ENCODE measurements at places on chromosomes 7 and 10.

GRCh38 chr10:51857305-51857704, 157.9 kb upstream of the CSTF2T start:
- DNase-seq = no peak

DNA sequence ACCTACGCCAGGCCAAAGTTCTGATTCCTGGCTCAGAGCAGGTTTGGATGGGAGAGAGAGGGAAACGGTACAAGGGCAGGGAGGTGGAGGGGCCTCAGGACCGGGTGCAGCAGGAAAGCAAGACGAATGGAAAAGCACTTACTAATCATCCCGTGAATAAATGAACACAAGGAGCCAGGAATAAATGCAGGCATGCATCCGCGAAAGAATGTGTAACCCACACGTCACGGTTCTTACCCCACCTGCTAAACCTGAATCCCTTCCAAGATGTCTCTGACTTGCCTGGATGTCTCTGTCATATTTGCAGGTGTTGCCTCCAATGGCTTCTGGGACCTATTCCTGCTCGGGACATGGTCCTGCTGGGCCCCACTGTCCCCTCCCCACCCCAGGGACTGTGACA, 335.2 kb upstream of the RNF32 start:
- DNase-seq = no peak

DNA sequence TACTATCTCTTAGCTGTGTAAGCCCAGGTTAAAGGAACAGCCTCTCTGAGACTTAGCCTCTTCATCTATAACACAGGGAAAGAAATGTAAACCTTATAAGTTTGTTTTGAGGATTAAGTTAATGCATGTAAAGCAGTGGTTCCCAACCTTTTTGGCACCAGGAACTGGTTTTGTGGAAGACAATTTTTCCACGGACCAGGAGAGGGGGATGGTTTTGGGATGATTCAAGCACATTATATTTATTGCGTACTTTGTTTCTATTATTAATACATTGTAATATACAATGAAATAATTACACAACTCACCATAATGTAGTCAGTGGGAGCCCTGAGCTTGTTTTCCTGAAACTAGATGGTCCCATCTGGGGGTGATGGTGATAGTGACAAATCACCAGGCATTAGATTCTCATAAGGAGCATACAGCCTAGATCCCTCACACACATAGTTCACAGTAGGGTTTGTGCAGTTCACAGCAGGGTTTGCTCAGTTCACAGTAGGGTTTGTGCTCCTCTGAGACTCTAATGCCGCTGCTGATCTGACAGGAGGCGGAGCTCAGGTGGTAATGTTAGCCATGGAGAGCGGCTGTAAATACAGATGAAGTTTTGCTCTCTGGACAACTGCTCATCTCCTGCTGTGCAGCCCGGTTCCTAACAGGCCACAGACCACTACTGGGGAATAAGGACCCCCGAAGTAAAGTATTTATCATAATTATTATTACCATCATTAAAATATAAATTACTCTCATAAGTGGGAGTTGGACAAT, 41.3 kb upstream of the ANK3 start:
- DNase-seq = no peak

DNA sequence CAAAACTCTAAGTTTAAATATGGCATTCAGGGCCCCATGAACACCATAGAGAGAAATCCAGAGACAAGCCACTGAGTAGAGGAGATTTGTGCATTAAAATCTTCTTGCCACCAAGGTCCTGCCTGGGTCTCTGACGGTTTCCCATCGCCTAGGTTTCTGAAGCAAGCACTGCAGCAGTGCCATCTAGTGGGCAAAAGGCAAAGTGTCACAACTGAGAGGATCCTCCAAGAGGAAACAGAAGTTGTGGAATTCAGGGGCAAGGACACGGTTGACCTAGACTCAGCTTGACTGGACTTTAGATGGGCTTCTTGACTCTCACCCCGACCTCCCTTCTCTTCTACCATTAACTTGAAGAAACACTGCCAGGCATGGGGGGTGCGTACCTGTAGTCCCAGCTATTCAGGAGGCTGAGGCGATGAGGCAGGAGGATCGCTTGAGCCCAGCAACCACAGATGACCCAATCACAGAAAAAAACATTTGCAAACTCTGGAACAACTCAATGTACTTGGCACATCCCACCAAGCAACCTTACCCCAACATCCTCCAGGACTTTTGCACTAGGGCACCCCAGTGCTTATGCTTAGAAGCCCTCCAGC, 604.1 kb downstream of the GALNT17 start:
- DNase-seq = peak; percentile 40

DNA sequence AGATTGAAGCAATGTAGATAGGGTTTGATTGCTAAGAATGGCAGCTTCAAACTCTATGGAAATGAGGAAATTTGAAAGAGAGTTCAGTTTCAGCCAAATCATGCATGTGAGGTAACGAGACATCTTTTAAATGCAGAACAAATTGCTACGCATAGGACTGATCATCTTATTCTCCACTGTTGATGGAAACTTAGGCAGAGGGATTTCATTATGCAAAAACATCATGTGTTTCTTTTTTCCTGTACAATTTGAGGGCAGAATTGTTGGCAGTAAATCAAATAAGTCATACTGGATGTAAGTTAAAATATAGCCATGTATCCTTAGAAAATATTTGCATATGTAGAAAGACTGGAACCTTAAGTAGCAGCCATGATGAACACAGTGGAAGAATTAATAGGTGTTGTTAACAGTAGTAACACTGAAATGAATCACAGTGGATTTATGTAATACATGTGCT, 327.4 kb downstream of the CDK14 start:
- no peak for DNase-seq

GRCh38 chr10:69842020-69842419, 40.3 kb downstream of the COL13A1 start:
- DNase-seq = peak; percentile 15

DNA sequence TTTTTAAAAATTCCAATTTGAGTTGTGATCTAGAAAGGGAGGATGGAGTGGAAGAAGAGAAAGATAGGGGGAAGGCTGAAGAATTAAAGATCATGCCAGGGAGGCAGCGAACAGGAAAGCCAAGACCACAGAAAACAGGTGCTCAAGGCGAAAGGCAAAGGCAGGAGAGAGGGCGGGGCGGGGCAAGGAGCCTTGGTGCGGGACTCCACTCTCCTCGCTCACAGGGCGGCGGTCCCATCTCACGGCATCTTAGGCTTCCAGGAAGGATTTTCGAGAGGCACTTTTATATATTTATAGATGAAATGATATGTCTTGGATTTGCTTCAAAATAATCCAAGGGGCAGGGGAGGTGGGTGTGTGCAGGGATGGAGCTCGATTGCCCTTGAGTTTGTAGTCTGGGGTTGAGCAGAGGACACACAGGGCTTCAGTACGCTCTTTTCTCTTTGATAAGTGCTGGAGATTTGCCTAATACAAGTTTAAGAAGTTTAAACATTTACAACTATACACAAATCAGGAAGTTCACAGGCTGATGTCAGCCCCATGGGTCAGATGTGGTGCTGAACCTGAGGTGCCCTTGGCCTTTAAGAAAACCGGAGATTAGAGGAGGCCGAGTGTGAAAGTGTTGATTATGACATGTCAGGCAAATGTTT, 161.1 kb downstream of the PRKAG2 start:
- no peak for DNase-seq

DNA sequence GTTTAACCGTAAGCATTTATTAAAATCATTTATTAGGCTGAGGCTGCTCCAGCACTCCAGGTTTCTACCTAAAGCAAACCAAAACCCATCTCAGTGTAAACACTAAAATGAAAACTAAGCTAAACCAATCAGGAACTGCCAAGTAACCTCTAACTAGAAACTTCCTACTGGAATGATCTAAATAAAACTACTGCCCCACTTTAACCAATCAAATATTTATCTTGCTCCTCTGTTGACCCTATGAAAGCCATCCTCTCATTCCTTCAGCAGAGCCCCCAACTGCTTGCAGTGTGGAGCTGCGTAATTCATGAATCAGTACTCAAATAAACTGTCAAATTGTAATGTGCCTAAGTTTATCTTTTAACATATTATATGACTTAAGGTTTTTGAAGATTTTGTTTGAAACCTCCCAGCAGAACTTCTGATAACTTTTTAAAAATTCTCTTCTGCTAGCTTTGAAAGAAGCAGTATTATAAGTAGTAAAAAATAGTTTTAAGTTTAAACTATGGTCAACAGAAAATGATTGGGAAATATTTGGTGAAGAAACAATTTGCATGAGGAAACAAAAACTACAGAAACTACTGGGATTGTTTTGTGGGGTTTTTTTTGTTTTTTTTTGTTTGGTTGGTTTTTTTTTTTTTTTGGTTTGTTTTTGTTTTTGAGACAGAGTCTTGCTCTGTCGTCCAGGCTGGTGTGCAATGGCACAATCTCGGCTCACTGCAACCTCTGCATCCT, 47.4 kb downstream of the GPR37 start:
- DNase-seq = no peak

DNA sequence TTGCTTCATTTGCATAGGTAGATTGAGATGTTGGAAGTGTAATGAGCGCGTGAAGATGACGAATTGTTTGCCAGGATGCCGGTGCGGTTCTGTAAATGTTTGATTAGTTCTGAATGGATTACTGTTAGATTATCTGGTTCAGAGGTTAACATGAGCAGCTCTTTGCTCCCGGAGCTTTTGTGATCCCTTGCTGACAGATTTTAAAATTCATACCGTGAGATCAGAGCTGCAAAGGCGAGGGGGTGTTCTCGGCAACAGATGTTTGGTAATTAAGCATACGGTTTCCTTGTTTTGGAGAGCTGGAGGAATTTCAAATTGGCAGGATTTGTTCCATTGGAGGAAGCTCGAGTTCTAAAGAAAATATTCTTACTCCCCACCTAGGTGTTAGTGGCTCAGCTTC, 237.8 kb upstream of the GPR26 start:
- DNase-seq = no peak

DNA sequence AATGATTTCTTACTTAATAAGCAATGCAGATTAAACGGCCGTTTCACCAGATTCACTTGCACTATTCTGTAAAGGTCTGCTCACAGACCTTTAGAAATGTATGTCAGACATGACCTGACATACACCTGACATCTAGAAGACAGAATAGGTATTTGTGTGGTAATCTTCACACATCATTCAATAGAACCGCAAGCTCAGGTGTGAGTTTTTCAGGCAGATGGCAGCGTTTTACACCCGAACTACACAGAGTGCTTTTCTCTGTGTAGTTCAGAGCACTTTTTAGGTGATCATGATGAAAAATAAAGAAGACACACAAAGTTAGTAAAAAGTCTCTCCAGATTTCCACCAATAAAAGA, 63.2 kb downstream of the PRKCQ start:
- no peak for DNase-seq

GRCh38 chr10:96833220-96834001, 1.3 kb downstream of the LCOR start:
- peak; percentile 10 for DNase-seq

DNA sequence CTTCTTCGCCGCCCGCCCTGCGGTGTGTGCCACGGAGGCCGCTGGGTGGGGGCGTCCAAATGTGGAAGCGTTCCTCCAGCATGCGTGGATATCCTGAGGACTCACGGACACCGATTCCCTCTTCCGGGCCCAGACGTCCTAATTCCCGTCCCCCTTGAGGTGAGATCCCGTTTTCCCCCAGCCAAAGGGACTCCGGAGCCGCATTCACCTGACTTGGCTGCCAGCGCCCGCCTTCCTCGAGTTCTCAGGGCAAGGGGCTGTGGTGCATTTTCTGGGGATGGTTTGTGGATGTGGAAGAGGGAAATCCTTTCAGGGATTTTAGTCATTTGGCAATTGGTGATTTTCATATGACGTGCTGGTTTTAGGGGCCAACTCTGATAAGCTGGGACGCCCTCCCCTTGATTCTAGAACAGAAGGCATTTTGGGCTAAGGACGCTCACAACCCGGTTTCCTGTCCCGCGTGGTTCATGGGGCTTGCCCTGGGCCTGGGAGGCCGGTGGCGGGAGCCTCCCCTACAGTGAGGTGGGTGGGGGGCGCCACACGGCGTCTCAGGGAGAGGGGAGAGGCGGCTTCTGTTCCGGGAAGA, 165.4 kb downstream of the ACTR3B start:
- DNase-seq = no peak

GRCh38 chr7:128042012-128042411, 10.8 kb upstream of the LRRC4 start:
- no peak for DNase-seq

DNA sequence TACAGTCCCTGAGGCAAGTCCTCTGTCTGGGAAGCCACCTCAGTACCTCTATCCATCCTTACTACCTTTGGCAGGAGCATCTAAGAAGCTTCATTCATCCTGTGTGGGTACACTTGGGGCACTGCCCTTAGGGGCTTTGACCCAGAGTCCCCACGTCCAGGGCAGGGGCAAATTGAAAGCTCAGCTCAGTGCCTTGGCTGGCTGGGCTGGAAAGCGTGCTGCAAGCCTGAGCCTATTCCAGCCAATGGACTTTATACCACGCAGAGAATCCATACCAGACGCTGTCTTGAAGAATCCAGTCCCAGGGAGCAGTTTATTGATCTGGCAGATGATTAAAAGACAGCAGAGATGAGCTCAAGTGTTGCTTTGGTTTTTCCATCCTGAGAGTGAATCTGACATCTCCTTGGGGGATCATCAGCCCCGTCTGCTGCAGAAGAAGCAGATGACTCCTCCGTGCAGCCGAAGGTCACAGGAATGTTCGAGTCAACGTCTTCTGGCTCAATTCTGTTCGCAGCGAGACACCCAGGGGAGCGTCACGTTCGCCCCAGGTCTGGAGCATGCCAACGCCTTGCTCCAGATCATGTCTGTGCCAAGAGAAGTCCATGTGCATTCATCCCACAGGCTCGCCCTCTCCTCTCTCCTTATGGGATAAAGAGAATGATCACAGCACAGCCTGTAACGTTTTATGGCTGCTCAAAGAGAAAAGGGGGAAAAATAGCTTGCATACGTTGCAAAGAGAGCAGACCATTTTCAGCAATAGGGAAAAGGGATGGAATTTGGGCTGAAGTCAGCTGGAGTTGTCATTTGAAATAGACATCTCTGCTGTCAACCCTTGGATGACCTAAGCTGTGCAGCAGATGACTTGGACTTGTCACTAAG, 35.8 kb upstream of the LYZL1 start:
- DNase-seq = no peak

- peak; percentile 87 for DNase-seq
Measured at GRCh38 chr10:6920072-6921019, 340.3 kb upstream of the PRKCQ start.

- no peak for DNase-seq
Measured at GRCh38 chr7:127961786-127962453, 69.3 kb downstream of the LRRC4 start.

- DNase-seq = no peak
Measured at GRCh38 chr10:69360485-69361302, 56.0 kb downstream of the TACR2 start.

GRCh38 chr7:144997512-144997911, 161.7 kb upstream of the TPK1 start:
- no peak for DNase-seq

DNA sequence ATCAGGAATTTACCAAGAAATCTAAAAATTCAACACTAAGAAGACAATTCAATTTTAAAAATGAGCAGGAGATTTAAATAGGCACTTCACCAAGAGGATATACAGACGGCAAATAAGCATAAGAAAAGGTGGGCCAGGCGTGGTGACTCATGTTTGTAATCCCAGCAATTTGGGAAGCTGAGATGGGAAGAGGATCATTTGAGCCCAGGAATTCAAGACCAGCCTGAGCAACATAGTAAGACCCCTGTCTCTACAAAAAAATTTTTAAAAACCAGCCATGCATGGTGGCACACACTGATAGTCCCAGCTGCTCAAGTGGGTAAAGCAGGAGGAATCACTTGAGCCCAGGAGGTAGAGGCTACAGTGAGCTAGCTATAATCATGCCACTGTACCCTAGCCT, 3.5 kb upstream of the AKR1D1 start:
- DNase-seq = no peak

GRCh38 chr7:27442455-27442854, 199.9 kb downstream of the EVX1 start:
- DNase-seq = no peak

- no peak for DNase-seq
Measured at GRCh38 chr10:77321838-77322237, 315.8 kb downstream of the KCNMA1 start.
